GM23248 (cell line): ENCODE measurements at places on chromosomes 5 and 9. TPM values are rescaled to one million over a fixed set of nuclear protein-coding genes. Genes with fewer than 3 reads are reported as not detected.

CEP78 gene
- total RNA-seq: 13.8 and 22.9 TPM in 2 replicates

PCA3 gene
- not detected in 2 replicates for total RNA-seq

LCN9 gene
- total RNA-seq: not detected in 2 replicates

PDLIM7 gene
- total RNA-seq: 320 and 357 TPM in 2 replicates

HSPA9 gene
- total RNA-seq: 380 and 564 TPM in 2 replicates

EXD3 gene
- 11.6 and 17.1 TPM in 2 replicates for total RNA-seq

CDX1 gene
- total RNA-seq: not detected in 2 replicates

HK3 gene
- total RNA-seq: not detected in 2 replicates

GEMIN5 gene
- total RNA-seq: 10.6 and 13.8 TPM in 2 replicates

C9orf40 gene
- 3.4 and 6.1 TPM in 2 replicates for total RNA-seq

PCDHB4 gene
- total RNA-seq: 0.22 and 0.63 TPM in 2 replicates

MAMDC4 gene
- total RNA-seq: 1.1 and 2.3 TPM in 2 replicates

PCDHB10 gene
- total RNA-seq: 1.3 and 2.9 TPM in 2 replicates

LYSMD3 gene
- 18.7 and 20.1 TPM in 2 replicates for total RNA-seq

PCDHGB7 gene
- total RNA-seq: 14.2 and 14.8 TPM in 2 replicates

IQGAP2 gene
- not detected in 2 replicates for total RNA-seq

MEF2C gene
- 3.4 TPM in 2 replicates for total RNA-seq

CMBL gene
- 4.0 and 4.2 TPM in 2 replicates for total RNA-seq

GADD45G gene
- total RNA-seq: 0.54 TPM in 1 of 2 replicates, not detected in the other

CFAP157 gene
- not detected in 2 replicates for total RNA-seq

PDE6A gene
- not detected in 2 replicates for total RNA-seq

SHC3 gene
- 0.54 and 0.63 TPM in 2 replicates for total RNA-seq

PCDHB3 gene
- total RNA-seq: 0.76 and 1.1 TPM in 2 replicates

SLC34A1 gene
- total RNA-seq: not detected in 2 replicates

PCDHGC5 gene
- total RNA-seq: 2.2 and 3.2 TPM in 2 replicates

PDGFRB gene
- total RNA-seq: 189 and 205 TPM in 2 replicates

MSX2 gene
- 2.4 and 3.0 TPM in 2 replicates for total RNA-seq

PTGES2 gene
- total RNA-seq: 68.6 and 68.9 TPM in 2 replicates

ZNF346 gene
- 9.9 and 13.5 TPM in 2 replicates for total RNA-seq

SPATA31C1 gene
- total RNA-seq: not detected in 2 replicates

IFNA13 gene
- not detected in 2 replicates for total RNA-seq

KLF9 gene
- total RNA-seq: 14.3 and 14.5 TPM in 2 replicates

GABBR2 gene
- total RNA-seq: 10.2 and 13.4 TPM in 2 replicates

INSL6 gene
- total RNA-seq: not detected in 2 replicates

BTNL3 gene
- not detected in 2 replicates for total RNA-seq

TLE1 gene
- total RNA-seq: 14.4 and 16.7 TPM in 2 replicates

TMEM174 gene
- total RNA-seq: not detected in 2 replicates

SPOCK1 gene
- total RNA-seq: 238 and 268 TPM in 2 replicates

MRPL41 gene
- total RNA-seq: 28.7 and 42.9 TPM in 2 replicates

GLDC gene
- 0.11 TPM in 1 of 2 replicates, not detected in the other for total RNA-seq

TAF11L5 gene
- total RNA-seq: not detected in 2 replicates

ARID3C gene
- 0.11 and 0.38 TPM in 2 replicates for total RNA-seq

BARHL1 gene
- not detected in 2 replicates for total RNA-seq

IL4 gene
- not detected in 2 replicates for total RNA-seq

SPINK1 gene
- total RNA-seq: not detected in 2 replicates

PCDHA6 gene
- 0.13 and 0.22 TPM in 2 replicates for total RNA-seq

C9 gene
- total RNA-seq: not detected in 2 replicates

TMEM215 gene
- not detected in 2 replicates for total RNA-seq
